Ovary (tissue), 10 donors: ENCODE measurements at places on chromosomes 16 and 17. TPM values are rescaled to one million over a fixed set of nuclear protein-coding genes. Genes with fewer than 3 reads are reported as not detected.
A peak's percentile ranks its signal among the peaks of the same experiment; 100 is the strongest.

Gene TAT
- not detected for total RNA-seq

Gene GFAP
- 0.45 TPM for total RNA-seq

Gene CEP295NL
- 1.7 TPM for total RNA-seq

Gene TBC1D28
- not detected for total RNA-seq

Gene KRT20
- 0.77 TPM for total RNA-seq

Gene EFNB3
- total RNA-seq = 1.6 TPM

- no peaks in the 10 kb centered on the region for H3K27me3 ChIP-seq
- H3K4me3 ChIP-seq = no peak overlapping the region
- H3K36me3 ChIP-seq = no peaks in the 10 kb centered on the region
- no peaks in the 10 kb centered on the region for H3K4me1 ChIP-seq
- no peak overlapping the region for H3K27ac ChIP-seq
Measured at GRCh38 chr17:16181581-16181980, 33.8 kb downstream of the NCOR1 start.

GRCh38 chr17:48261297-48261880 lies 153.8 kb downstream of the SNX11 start:
- H3K27me3 ChIP-seq = no peaks in the 10 kb centered on the region
- no peaks in the 10 kb centered on the region for H3K36me3 ChIP-seq
- no peak for DNase-seq
- H3K27ac ChIP-seq = no peak overlapping the region
- no peak overlapping the region for H3K4me3 ChIP-seq

DNA sequence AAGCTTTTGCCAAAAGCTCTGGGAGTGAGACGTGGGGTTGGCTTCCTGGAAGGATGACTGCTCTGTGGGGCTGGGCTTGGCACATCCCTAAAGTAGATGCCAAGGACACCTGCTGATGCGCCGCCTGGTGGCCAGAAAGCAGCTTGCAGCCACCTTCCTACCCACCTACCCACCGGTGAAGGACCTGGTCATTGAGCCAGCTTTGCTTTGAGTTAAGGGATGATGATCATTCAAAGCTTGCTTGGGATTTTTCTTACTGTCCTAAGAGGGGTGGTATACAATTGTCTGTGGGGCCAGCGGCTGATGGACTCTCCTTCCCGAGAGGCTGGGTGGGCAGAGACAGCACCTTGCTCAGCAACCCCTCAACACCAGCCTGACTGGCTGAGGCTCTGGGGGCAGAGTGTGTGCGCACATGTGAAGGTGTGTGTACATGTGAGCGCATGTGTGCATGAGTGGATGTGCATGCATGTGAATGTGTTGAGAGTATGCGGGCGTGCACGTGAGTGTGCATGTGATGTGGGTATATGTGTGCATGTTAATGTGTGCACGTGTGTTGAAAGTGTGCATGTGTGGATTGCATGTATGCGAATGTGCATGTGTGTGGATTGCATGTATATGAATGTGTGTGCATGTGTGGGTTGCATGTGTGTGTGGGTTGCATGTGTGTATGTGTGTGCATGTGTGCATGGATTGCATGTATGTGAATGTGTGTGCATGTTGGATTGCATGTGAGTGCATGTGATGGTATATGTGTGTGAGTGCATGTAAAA lies 18.6 kb downstream of the C1QTNF1 start:
- DNase-seq = peak; percentile 75
- H3K4me3 ChIP-seq = no peak overlapping the region

- H3K4me1 ChIP-seq = peaks cover 3% of the 10 kb centered on the region
- H3K4me3 ChIP-seq = no peak overlapping the region
- no peak overlapping the region for H3K27ac ChIP-seq
- no peaks in the 10 kb centered on the region for H3K27me3 ChIP-seq
- no peak for DNase-seq
Measured at GRCh38 chr17:81256616-81257015, 17.5 kb downstream of the NDUFAF8 start.

DNA sequence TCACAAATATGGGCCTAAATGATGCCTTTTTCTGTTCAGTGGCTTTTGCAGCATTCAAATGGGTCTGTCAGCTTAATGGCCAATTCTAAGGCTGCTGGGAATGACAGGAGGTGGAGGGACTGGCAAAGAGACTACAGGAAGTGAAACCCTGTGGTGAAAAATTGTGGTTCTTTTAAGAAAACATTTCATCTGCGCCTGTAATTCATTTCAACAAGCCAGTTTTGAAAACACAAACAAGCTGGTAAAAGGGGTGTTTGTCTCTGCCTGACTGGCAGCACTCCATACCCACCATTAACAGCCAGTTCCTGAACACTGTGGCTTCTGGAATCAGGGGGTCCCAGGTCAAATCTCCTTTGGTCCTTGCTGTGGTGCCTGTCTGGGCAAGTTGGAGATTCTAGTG lies 3.6 kb upstream of the KDM8 start:
- DNase-seq = no peak
- H3K4me1 ChIP-seq = peaks cover 5% of the 10 kb centered on the region
- no peaks in the 10 kb centered on the region for H3K36me3 ChIP-seq
- no peak overlapping the region for H3K4me3 ChIP-seq
- no peak overlapping the region for H3K27ac ChIP-seq

DNA sequence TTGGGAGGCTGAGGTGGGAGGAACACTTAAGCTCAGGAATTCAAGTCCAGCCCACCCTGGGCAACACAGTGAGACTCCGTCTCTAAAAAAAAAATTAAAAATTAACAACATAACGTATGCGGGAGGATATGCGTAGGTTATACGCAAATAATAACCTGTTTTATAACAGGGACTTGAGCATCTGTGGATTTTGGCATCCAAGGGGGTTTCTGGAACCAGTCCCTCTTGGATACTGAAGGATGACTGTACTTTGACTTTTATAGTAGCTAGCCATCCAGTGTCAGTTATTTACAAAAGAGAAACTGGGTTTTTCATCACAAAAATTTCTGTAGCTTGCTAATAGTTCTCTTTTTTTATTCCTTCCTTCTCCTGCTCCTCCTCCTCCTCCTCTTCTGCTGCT lies 64.5 kb downstream of the TNRC6C start:
- no peak for DNase-seq
- no peaks in the 10 kb centered on the region for H3K4me1 ChIP-seq
- H3K36me3 ChIP-seq = no peaks in the 10 kb centered on the region
- no peak overlapping the region for H3K4me3 ChIP-seq

DNA sequence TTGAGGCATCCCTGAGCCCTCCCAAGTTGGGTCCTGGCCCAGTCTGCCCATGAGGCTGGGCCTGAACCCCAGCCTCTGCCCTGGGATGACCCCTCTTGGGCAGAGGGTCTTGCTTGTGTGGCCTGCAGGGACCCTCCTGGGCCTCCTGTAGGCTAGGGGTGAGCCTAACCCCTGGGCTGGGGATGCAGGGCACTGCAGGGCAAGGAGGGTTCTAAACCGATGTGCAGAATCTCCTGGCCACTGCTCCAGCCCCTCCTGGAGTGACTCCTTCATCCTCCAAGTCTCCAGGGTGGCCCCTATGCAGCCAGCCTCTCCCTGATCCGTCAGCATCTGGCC lies 37.5 kb downstream of the LGALS9 start:
- H3K27ac ChIP-seq = no peak overlapping the region
- no peak for DNase-seq
- no peaks in the 10 kb centered on the region for H3K36me3 ChIP-seq
- no peak overlapping the region for H3K4me3 ChIP-seq
- no peaks in the 10 kb centered on the region for H3K27me3 ChIP-seq

DNA sequence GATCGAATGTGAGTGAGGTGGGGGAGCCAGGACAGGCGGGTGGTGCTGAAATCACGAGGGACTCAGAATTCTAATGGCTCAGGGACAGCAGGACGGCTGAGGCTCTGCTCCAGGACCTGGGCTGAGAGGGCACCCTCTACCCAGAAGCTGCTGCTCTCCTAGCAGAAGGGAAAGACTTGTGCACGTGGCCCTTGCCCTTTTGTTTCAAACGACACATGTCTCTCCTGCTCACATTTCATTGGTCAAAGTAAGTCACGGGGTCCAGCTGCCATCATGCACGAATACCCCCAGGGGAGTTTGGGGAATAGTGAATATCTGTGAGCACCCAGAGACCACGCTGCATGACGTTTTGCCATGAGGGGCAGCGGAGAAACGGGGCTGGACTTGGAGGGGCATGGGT lies 73.2 kb downstream of the RTN4RL1 start:
- no peak for DNase-seq
- H3K4me3 ChIP-seq = no peak overlapping the region
- no peaks in the 10 kb centered on the region for H3K27me3 ChIP-seq
- H3K4me1 ChIP-seq = no peaks in the 10 kb centered on the region
- H3K27ac ChIP-seq = no peak overlapping the region
